Left lung (tissue), 14 donors: ENCODE measurements at places on chromosomes 7 and 10. TPM values are rescaled to one million over a fixed set of nuclear protein-coding genes. Genes with fewer than 3 reads are reported as not detected.

GRCh38 chr10:703118-703517, 13.7 kb upstream of the DIP2C start:
- DNase-seq: no peak

DNA sequence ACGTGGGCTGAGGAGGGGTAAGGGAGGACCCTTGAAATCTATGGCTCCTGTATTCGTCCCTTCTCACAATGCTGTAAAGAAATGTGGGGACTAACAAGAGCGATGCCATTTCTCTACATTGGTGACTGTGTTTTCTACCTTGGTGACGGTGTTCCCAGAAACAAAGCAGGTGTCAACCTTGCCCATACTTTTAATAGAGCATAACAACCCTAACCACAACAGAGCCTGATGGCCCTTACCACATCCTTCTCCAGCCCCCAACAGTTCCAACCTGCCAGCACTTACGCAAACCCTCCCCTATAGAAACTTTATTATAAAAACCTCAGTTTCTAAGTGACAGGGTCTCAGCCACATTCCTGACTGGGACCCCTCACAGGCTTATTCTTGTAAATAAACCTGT, 28.2 kb upstream of the ADCYAP1R1 start:
- no peak for DNase-seq

DNA sequence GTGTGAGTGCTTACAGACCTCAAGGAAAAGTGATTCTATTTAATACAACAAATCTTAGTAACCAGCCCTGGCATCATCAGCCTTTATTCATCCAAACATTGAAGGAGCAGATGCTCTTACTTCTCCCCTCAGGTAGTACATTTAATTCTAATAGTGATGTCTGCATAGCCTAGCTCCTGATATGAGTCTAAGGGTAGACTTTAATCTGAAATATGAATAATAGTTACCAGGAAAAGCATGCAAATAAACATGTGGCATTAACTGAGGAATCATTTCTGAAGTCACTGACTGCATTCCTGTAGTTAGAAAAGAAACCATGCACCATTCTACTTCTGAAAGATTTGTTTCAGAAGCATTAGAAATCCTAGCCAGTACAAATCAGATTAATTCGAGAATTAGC, 25.7 kb upstream of the LMBR1 start:
- no peak for DNase-seq

NOD1 gene
- 25.3 TPM for polyA plus RNA-seq

DNA sequence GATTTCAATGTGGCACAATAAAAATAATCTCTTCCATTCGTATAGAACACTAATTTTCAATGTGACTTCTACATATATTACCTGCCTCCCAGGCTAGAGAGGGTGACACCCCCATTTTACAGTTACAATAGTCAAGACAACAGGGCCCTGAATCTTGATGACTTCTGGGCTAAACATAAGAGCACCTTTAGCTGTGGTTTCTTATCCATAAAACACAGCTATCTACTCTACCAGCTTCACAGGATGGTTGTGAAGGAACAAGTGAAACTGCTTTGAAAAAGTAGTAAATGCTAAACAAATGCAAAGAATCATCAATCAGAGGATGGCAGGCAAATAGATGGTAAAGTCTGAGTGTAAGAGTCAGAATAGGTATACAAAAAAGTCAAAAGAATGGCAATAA, 3.6 kb upstream of the TLL2 start:
- no peak for DNase-seq

EPHB6 gene
- polyA plus RNA-seq: 34.1 TPM
